ENCODE measurements at places on chromosomes 1 and 21. TPM values are rescaled to one million over a fixed set of nuclear protein-coding genes. Genes with fewer than 3 reads are reported as not detected.
A peak's percentile ranks its signal among the peaks of the same experiment; 100 is the strongest.

DNA sequence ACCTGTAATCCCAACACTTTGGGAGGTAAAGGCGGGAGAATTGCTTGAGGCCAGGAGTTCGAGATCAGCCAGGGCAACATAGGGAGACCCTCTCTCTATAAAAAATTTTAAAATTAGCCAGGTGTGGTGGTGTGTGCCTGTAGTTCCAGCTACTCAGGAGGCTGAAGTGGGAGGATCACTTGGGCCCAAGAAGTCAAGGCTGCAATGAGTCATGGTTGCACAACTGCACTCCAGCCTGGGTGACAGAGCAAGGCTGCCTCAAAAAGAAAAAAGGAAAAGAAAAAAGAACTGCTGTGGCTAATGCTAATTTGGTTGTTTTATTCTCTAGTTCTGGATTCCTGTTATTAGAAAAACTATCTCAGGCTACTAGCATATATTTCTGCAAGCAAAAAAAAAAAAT, 29.8 kb downstream of the DBT start:
- no peak for DNase-seq

DNA sequence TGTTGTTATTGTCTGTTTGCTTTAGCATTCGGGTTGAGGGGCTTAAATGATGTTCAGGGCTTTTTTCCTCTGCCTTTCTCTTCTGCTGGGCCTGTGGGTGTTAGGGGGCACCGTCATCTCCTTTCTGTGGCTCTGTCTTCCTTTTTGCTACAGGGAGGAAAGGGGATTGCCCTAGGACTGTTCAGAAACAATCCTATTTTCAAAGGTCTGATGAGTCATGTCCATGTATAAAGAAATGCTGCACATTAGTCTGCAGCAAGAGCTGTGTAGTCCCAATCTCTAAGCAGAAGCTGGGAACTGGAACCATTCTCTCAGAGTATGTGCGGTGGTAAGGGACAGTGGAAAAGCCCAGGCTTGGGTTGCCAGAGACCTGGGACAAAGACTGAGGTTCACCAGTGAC, 462.3 kb downstream of the OMA1 start:
- peak; percentile 4 for DNase-seq

- no peak for DNase-seq
These were observed 35.1 kb downstream of the PIGM start for GRCh38 chr1:159996653-159997052.

DNA sequence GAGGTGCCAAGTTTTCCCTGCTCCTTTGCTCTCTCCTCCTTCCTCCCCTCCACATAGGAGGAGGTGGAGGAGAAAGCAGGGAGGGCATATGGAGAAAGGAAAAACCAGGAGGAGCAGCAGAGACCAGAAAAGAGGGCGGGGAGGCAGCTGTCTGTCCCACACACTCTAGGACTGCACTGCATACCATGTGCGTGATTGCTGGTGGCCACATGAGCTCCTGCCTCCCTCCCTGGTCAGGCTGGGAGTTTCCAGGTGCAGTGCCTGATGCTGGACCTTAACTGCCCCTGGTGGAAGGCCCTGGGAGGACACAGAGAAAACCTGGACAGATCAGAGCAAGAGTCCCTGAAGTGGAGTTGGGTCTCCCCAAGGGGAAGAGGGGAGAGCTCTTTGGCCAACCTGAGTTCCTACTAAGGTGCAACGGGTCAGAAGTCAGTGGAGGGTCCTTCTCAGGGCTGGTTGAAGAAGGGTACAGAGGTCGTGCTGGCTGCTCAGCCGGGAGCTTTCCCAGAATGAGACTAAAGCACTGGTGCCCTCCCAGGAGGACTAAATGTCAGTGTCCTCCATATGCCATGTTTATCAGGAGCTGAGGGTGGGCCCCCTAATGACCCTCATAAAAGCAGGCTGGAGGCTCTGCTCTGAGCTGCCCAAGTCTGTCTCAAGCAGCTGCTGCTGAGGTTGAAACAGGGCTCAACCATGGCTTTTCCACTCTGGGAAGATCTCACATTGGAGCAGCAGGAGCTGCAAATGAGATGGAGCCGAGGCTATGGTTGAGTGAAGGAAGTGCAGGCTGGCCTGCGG, 3.5 kb upstream of the LGR6 start:
- DNase-seq: no peak

DNA sequence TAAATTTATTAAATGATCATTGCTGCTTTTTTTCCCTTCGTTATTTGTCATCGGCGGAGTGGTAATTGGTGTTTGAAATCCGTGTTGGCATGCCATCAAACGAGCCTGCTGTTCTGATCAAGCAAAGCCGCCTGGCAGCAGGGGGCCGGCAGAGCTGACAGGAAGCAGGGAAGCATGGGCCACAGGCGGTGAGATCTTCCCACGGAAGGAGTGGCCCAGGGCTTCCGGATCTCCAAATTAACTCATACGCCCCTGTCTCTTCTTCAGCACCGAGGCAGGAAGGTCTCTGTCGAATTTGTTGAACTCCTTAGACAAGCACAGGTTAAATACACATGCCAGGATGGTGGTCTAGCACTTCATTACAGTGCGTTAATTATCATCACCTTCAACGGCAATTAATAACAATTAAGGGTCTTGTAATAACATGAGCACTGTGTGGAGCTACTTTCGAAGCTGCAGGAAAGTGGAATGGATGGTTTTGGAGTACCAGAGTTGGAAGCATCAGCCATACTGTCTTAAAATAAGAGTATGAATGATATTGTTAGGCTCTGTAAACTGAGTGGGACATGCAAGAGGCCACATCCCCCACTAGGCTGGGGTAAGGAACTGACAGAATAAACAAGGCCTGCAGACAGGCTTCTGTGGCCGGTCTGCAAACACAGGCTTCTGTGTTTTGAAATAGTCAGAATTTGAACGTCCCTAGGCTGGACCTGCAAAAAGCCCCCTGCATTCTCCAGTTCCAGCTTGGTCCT, 199.4 kb upstream of the DAB1 start:
- DNase-seq: peak; percentile 64

AMIGO1 gene
- 7.9 TPM for total RNA-seq

DNA sequence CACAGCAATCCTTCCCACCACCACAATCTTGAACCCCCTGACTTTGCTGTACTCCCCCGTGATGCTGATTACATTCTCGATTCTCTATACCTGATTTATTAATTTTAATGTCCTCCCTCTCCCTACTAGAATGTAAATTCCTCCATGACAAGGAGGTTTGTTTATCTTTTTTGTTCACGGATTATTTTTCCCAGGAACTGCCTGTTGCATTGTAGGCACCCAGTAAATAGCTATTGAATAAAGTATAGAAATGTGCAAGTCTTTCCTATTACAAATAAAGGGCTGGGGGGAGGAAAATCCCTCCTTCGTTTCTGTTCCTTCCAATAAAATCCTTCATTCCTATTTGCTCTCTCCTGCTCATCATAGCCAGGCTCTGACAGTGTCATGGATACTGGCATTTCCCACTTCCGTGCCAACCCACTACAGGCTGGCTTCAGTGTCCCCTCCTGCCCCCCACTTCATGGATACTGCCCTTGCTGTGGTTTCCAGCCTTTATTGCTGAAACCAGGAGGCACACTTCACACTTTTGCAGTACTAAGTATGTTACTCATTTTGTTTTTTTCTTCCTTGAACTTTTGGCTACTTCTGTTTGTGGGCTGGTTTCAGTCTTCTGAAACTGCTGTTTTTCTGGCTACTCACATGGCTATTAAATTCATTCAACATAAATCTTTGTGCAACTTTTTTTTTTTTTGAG, 7.5 kb downstream of the KIF1B start:
- no peak for DNase-seq

DNA sequence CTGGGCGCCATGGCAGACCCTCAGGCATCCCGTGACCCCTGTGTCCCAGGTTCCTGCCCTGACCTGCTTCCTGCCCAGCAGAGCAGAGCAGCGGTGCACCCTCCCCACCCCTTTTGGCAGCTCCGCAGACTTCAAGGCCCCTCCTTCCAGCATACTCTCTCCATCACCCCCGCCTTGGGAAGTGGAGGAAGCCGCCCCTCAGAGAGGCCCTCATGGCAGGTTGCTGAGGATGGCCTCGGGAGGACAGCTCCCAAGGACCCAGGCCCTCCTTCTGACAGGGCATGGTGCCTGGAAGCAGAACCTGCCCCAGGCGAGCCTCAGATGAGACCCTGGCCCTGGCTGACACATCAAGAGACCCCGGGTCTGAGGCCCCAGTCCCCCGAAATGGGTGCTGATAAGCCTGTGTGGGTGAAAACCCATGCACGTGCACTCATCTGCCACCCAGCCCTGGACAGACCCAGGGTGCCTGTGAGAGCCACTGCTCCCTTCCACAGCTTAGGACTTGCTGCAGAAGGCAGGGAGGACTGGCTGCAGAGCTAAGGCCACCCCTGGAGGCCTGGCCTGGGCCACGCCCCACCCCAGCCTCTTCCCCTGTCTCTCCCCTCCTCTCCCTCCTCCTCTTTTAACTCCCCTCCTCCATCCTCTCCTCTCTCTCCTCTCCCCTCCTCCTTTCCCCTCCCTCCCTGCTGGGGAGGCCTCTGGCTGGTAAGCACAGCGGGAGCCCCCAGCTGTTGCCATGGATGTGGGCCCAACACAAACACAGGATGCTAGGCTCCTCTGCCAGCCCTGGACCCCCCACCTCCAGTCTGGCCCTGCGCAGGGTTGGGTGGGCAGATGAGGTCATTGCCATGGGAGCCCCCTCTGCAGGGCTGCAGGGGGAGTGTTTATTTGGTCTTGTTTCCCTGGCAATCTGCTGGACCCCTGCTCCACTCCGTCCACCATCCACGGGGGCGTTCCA, 33.7 kb downstream of the WNT9A start:
- peak; percentile 88 for DNase-seq

- DNase-seq: peak; percentile 32
These were observed 83.9 kb downstream of the FASLG start for GRCh38 chr1:172742599-172743500.

NEGR1 gene
- total RNA-seq: 49.1 TPM

REN gene
- not detected for total RNA-seq

MXRA8 gene
- total RNA-seq: 196 TPM

DNA sequence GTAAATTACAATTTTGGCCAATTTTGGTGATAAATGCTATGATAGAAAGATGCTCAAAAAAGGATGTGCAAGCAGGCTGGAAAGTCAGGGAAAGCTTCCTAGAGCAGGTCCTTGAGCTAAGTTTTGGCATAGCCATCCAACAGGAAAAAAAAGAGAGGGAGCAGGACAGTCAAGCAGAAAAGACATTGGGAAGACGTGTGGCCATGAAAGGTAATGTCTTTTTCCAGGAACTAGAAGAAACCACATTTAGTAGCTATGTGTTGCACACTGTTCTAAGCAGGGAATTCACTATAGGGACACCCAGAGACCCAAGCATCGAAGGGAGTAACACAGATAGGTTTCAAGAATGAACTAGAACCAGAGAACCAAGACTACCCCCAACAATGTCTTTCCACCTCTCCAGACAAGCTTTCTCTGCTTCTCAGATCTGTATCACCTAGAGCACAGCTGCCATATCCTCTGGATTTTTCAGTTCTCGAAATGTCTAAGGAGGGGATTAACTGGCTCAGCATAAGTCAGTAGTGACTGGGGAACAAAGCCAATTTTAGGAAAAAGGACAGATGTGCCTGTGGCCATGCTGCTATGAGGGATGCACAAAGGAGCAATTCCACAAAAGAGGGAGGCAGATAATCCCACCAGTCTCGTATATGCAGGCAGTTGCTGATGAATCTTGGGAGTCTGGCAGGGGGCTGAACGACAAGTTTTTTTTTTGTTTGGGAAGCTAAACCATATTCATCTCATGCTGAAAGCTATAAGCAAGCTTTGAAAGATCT, 97.1 kb upstream of the DAB1 start:
- peak; percentile 29 for DNase-seq

- no peak for DNase-seq
These were observed 95.3 kb downstream of the C1orf21 start for GRCh38 chr1:184482136-184482535.

- no peak for DNase-seq
These were observed 34.9 kb downstream of the DNAJC11 start for GRCh38 chr1:6666696-6667095.

GRCh38 chr21:34930971-34931370, 118.1 kb downstream of the RUNX1 start:
- no peak for DNase-seq

- peak; percentile 56 for DNase-seq
These were observed 132.9 kb upstream of the WNT4 start for GRCh38 chr1:22275626-22276395.

DNA sequence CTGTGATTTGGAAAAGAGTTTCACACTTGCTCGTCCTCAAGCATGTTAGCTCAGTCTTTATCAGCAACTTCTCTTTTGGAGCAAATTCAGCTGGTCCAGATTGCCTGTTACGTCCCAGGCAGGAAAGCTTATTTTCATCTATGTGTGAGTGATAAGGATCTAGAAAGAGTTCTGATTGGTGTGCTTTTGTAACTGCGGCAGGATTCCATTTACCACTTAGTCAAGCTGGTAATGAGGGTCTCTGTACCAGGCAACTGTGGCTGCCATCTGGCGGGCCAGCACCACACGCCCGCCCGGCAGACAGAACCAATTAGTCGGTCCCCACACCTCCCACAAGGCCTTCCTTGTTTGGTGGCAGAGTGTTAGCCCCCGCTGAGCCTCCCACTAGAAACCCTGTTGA, 21.0 kb downstream of the C1orf87 start:
- no peak for DNase-seq

DNA sequence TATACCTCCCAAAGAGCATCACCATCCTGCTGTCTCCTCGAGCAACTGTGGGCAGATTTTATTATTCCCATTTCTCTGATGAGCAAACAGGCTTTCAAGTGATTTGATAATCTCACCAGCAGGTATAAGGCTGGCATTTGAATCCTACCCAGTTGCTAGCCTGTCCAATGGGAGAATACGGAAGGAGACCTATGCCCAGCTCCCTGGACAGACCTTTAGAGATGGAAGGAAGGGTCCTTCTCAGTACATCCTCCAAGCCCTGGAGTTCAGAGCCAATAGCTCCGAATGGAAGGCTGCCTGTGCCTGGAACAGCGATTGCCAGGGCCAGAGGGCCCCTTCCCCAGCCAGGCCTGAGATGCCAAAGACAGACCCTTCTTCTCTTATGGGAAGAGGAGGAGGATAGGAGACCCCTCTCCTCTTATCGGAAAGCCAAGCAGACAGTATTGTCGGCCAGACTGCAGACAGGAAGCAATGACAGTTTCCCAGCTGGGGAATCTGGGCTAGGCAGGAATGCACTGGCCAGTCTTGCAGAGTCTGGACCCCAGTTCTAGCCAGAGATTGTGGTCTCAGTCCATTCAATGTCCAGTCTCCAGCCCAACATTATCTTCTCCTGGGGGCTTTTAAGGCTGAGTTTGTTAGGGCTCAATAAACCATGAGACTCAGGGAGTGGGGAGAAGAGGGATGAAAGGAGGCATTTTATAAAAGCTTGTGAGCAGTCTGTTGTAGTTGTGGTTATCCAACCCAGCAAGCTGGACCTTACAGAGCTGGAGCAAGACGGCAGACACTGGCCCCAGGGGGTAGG, 2.0 kb downstream of the IFFO2 start:
- peak; percentile 34 for DNase-seq

Measured in umbilical cord (tissue), 2 donors.